ENCODE measurements at places on chromosomes 3 and 15.
A peak's percentile ranks its signal among the peaks of the same experiment; 100 is the strongest.

DNA sequence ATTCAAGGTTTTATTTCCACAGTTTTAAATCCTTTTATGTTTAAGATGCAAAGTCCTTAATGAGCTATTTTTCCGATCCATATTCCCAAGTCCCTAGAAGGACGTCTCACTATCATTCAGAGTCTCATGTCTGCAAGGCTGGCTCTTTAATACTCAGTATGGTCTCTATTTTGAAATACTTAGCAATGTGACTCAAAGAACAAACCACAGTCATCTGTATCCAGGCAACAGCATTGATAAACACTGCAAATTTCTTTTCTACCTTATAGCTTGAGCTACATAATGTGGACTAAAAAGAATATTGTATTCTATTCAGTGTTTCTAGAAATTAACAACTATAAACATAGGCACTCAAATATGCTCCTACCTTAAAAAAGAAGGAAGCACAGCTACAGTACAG is 588.3 kb upstream of the NAALADL2 start:
- no peak for DNase-seq

DNA sequence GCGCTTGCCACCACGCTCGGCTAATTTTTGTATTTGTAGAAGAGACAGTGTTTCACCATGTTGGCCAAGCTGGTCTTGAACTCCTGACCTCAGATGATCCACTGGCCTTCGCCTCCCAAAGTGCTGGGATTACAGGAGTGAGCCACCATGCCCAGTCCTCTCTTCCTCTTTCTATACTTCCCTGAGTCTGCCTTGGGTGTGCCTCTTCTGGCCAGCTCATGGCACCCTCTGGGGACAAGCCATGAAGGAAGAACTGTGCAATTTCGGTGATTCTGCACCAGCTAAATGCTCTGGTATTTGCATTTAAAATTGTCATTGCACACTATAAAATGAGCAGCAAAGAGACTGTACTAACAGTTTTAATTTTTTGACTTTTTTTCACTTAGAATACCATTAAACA is 66.6 kb downstream of the IL20RB start:
- DNase-seq = no peak

- DNase-seq = no peak
Observed at GRCh38 chr15:26191193-26191592, 328.1 kb upstream of the ATP10A start.

- DNase-seq = no peak
Observed at GRCh38 chr3:51354731-51355615, 30.1 kb upstream of the MANF start.

GRCh38 chr3:108035751-108036150 is 55.1 kb downstream of the CD47 start:
- no peak for DNase-seq

DNA sequence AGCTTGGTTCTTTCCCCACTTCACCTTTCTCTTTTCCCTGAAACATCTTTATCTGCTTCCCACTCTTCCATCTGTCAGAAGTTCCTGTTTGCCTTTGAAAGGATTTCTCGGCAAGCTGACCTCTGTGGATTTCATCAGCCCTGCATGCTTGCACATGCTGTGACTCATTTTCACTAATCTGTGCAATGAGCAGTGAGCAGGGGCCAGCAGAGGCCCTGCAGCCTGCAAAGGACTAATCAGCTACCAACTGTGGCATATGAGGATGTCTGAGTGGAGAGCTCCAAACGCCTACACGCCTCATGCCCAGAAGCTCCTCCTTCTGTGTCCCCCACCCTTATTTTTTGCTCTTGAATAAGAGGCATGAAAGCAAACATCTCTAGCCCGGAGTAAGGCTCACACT is 333.0 kb upstream of the SEMA6D start:
- DNase-seq = no peak

- no peak for DNase-seq
Observed at GRCh38 chr3:189308608-189309007, 136.8 kb downstream of the TPRG1 start.

GRCh38 chr3:171465763-171466162 is 5.6 kb upstream of the TNIK start:
- no peak for DNase-seq

DNA sequence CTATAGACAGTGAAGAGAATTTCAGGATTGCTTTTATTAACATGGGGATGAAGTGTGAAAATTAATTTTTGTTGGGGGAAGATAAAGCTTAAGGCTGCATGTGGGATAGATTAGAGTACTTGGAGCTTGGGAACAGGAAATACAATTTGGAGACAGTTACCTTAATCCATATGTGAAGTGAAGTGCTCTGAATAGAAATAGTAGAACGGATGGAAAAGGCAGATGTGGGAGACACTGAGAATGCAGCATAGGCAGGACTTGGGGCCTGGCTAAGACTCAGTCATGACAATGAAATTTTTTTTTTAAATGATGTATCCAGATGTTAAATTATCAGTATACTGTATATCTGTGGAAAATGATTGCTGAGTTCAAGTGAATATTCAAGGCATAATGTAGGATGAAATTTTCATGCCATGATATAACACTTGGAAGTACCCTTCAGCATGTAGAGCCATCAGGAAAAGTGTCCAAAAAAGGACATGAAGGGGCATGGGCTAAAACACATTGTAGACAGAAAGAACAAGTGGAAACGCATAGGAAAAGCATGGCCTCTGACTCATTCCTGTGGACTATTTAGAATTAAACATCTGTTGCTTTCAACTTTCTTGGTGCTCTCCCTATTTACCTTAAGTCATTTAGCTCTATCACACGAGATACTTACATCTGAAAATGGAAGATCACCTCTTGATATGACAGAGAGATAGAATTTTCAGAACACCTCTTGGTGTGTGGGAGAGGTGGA is 134.8 kb downstream of the RBMS3 start:
- no peak for DNase-seq

DNA sequence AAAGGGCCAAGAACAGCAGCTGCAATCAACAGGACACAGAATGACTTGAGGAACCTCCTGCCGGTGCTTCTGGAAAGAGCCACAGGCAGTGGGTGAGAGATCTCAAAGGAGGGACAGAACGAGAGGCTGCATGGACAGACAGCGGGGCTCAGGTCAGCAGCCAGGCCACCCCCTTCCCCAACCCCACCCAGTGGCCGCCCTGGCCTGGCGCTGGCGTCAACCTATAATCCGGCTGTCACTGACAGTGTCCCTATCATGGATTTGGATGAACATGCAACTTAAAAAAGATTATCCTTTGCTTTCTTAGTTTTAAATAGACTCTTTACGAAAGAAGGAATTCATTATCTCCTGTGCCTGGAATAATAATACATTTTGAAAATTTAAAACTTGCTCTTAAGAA is 54.1 kb downstream of the TRPM1 start:
- DNase-seq = no peak

DNA sequence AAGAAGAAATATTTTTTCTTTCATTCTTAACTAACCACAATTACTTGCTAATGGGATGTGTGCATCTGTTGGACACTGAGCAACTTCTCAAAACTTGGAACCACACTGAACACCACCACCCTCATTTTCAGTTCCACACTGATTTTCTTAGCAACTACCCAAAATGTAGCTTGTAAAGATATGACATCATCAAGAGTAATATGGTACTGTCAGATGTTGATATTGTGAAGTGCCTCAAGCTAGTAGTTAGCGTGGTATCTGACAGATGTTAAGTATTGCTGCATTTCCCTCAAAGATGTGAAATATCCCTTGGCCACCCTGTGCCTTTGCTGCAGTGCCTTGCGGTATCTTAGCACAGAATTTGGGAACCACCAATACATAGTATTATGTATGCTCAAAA is 9.3 kb downstream of the RFTN1 start:
- DNase-seq = no peak

DNA sequence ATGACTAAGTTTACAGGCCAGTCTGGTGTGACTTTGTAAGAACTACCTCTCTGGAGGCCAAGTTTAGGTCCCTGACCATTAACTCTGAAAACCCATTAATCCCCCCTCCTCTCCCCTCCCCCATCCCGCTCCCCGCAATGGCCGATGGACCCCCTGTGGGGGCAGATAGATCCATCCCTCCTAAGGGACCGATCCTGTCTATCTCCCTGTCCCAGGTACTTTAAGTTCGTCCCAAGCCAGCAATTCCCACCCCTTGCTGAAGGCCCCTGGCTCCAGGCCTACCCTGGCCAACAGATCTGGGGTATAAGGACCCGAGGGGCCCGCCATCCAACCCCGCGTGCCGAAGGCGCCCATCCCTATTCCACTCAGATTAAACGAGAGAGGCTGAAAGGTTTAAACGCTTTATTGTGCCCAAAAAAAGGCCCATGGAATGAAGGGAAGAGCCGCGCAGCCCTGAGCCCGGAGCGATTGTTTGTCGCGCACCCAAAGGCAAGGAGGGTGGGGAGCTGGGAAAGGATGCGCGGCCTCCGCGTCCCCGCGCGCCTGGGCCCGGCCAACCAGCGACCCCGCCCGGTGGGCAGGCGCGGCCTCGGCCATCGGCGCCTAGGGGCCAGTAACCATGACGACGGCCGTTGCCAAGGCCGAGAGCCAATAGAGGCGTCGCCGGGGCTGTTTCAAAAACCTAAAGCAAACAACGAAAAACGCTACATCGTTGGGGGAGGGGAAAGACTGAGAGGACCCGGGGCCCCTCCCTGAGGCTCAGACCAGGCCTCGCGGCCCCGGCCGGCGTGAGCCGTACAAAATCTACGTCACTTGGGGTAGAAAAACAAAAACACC is 35.9 kb downstream of the HMCES start:
- peak; percentile 62 for DNase-seq

GRCh38 chr3:42447481-42447880 is 37.1 kb upstream of the LYZL4 start:
- DNase-seq = no peak

DNA sequence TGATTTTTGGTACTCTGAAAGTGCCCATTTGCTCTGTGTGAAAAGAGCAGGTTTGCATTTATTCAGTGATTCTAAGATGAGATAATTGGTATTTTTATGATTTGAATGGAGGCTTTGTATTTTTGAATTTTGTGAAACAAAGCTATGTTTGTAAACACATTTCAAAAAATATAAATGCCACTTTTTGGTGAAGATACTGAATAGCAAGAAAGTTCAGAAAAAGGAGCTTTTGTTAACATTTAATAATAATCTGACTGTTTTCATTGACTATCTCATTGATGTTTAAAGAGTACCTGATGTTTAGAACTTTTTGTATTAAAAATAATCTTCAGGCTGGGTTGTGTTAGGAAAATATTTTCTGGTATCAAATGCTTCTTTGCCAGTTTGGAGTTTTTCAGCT is 23.7 kb downstream of the TCF12 start:
- no peak for DNase-seq

GRCh38 chr3:174020156-174020555 is 622.6 kb downstream of the NLGN1 start:
- no peak for DNase-seq

DNA sequence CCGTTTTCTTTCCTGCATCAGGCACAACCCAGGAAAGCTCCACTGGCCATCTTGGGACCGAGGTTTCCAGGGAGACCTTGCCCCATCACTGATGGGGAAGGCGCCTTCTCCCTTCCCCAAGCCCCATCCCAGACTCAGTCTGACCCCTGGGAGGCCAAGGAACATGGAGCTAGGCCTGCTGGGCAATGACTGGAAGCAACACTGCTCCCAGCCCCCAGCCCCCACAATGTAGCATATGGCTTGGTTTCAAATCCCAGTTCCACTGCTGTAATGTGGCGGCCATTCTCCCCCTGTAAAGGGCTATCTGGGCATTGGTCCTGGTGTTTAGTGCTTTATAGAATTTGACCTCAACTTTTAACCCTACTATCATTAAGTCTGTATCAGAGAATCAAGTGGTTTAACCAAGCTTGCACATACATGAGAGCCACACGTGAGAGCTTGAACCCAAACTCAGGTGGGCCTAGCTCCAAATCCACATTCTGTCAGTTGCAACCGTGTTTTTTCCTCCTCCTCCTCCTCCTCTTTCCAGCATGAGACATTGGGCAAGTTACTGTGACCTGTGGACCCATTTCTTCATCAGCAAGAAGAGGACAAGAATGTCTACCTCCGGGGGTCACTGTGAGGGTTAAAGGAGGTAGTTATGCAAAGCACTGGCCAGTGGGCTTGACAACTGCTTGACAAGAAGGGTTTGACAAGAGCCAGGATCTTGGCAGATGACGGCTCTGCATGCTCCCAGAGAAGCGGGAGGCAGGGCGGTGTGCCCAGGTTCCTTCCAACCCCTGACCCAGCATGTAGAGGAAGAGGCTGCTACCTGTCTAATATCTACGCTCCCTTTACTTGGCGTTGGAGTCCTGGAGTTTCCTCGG is 37.4 kb downstream of the KLHL25 start:
- peak; percentile 1 for DNase-seq

DNA sequence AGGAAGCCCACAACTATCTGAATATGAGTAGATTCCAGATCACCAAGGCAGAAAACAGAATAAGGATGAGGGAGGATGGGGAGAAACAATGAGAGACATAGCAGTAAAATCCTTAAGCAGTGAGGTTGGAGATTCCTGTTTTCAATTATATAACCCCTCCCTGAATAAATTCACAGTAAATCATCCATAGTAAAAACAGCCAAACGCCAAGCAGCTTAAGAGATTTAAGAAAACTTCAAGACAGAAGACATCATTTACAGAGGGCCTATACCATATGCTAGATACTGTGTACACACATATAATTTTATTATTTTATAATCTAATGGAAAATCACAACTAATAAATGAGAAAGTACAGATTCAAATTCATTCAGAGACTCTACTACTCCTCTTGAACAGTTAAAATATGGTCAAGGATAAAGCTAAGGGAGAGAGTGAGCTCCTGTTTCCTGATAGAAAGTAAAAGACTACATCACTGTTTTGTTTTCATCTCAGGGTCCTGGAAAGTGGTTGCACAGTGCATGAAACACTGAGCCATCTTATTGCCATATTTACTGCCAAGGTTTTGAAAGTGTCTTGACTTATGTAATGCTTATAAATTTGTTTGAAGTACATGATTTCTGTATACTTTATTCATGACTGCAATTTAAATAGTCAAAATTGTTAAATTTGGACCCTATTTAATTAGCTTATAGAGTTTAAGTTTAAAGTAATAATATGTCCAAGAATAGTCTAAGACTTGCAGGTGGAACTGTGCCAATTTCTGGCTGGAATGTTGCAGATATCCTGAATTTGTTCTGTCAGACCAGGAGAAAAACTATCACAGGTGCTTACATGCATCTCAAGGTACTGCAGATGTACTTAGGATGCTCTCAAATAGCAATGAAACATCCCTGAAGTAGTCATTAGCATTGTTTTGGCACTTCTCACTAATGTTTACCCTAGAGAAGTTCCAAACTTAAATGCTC is 141.4 kb downstream of the TBL1XR1 start:
- no peak for DNase-seq

DNA sequence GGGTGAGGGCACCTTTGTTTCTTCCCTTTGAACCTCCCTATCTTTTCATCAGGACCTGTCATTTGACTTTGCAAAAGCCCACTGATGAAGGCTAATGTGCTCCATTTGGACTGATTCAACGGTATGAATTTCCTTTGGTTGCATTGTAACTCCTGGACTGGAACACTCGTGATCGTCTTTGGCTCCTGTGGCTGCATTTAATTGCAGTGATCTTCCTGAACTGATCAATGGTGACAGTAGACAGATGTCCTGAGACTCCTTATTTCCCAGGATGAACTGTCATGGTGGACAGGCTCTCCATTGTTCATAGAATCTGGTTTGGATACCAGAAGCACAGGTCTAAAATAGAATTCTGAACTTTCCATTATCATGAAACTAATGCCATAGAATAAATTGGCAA is 224.8 kb upstream of the GAP43 start:
- no peak for DNase-seq

Measured in CD4-positive, alpha-beta T cell treated with Interleukin-17A for 4 hours (primary cell).